Activated naive CD4-positive, alpha-beta T cell treated with anti-CD3 and anti-CD28 coated beads for 36 hours (primary cell): ENCODE measurements at places on chromosomes 2 and 18. TPM values are rescaled to one million over a fixed set of nuclear protein-coding genes. Genes with fewer than 3 reads are reported as not detected.

DNA sequence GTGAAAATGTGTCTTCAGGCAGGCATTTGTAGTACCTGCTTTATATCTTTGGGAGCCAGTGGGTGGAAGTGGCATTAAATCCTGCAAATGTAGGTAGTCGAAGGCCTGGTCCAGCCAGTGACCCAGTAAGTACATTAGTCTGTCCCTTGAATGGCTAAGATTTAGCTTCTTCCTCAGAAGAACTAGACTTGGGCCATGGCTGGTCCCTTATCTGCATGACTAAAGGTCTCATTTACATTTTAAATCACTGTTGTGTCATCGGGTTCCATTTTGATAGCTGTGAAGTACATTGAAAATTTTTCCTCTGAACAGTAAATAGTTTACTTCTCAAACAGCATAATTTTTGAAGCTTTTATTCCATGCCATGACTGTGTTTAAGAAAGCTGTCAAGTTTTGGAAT is 438.4 kb upstream of the KLHL29 start:
- DNase-seq, result no peak
- H3K27ac ChIP-seq, result no peak overlapping the region
- H3K4me1 ChIP-seq, result no peaks in the 10 kb centered on the region
- no peaks in the 10 kb centered on the region for H3K36me3 ChIP-seq

DNA sequence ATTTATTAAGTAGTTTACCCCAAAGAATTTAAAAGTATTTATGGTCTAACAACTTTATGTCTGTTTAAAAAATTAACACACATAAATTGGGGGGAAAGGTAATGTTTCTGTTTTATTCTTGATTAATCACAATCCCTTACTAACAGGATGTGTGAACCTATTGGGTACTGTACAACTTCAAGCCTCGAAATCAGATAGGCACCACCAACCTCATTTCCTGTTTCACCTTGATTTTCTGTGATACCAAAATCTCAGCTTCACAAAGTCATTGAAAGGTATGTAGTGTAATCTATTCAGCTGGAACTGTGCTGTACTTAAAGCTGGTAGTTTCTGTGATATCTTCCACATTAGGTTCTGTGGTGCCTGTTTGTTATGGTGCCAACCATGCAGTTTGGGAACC is 4.0 kb downstream of the RNMT start:
- H3K27me3 ChIP-seq, result no peaks in the 10 kb centered on the region
- H3K4me3 ChIP-seq, result no peak overlapping the region
- H3K36me3 ChIP-seq, result peaks cover 23% of the 10 kb centered on the region
- no peak for DNase-seq
- no peak overlapping the region for H3K27ac ChIP-seq

GRCh38 chr2:235979753-235980435 is 188.3 kb downstream of the GBX2 start:
- H3K27ac ChIP-seq, result no peak overlapping the region
- H3K27me3 ChIP-seq, result peaks cover 15% of the 10 kb centered on the region
- H3K4me1 ChIP-seq, result no peaks in the 10 kb centered on the region
- DNase-seq, result no peak
- H3K36me3 ChIP-seq, result no peaks in the 10 kb centered on the region

GRCh38 chr2:72131916-72132841 is 15.5 kb downstream of the CYP26B1 start:
- no peaks in the 10 kb centered on the region for H3K27me3 ChIP-seq
- H3K36me3 ChIP-seq, result no peaks in the 10 kb centered on the region
- DNase-seq, result no peak

GRCh38 chr2:85718885-85719492 is 24.8 kb downstream of the GNLY start:
- H3K27ac ChIP-seq, result no peak overlapping the region
- DNase-seq, result no peak
- no peaks in the 10 kb centered on the region for H3K36me3 ChIP-seq
- peaks cover 4% of the 10 kb centered on the region for H3K4me1 ChIP-seq
- H3K27me3 ChIP-seq, result no peaks in the 10 kb centered on the region

GRCh38 chr2:227324642-227324994 is 433 bp upstream of the MFF start:
- H3K27ac ChIP-seq, result peak overlapping the region; percentile 47
- H3K4me1 ChIP-seq, result peaks cover 24% of the 10 kb centered on the region
- peaks cover 6% of the 10 kb centered on the region for H3K27me3 ChIP-seq
- no peak for DNase-seq
- peaks cover 1% of the 10 kb centered on the region for H3K36me3 ChIP-seq
- peak overlapping the region; percentile 90 for H3K4me3 ChIP-seq

The NOL4 gene
- total RNA-seq, result not detected
